Omental fat pad (tissue), 4 donors: ENCODE measurements at places on chromosomes 7 and 10.

DNA sequence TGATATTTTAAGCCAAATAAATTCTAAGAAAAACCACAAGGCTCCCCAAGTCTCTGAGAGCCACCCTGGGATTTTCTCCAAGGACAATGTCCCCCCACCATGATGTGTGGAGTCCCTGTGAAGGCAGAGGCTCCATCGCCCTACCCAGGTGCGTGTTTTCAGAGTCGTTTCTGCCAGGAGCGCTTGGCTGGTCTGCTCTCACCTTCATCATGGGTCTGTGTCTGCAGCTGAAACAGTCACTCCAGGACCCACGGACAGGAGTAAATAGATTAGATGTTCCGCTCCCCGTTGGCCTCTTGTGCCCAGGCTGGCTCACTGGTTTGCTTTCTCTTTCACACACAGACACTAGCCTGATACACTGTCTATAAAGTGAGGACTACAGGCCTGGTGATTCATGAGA lies 217.5 kb downstream of the SFMBT2 start:
- no peak for DNase-seq

GRCh38 chr7:39044489-39044888 lies 66.8 kb downstream of the POU6F2 start:
- DNase-seq, result no peak

DNA sequence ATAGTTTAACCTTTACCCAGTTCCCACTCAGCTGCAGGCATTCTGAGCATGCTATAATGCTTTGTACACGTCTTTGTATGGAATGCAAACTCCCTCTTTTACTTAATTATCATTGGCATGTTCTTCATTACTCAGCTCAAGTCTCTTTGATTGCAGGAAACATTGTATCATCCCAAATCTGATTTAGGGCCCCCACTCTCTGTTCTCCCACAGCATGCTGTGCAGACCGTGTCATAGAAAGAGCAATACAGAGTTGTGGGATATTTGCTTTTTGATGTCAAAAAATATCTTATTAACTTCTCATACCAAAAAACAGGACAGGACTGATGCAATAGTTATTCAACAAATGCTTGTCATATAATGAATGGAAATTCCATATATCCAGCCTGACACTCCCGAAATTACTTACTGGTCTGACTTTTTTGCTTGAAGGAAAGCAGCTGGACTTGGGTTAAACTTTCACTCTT lies 1081.5 kb upstream of the C7orf33 start:
- no peak for DNase-seq

DNA sequence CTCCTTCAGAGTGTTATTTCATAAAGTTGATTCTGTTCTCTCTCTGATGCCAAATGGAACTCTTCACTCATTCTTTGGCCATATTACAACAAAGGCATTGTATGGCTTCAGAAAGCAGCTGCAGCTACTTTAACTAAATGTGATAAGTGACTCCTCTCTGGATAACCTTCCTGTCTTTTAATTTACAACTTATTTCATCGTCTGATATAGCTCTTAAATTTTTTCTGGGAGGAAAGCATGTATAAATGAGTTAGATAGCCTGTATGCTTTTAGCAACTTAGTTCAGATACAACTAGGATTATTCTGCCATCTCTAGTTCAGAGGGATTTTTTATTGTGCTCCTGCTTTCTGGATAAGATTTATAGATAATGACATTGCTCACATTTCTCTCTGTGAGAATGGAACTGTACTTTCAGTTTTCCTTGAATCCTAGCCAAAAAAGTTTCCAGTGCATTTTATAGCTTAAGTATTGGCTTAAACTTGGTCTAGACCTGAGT lies 57.5 kb downstream of the KLHDC10 start:
- no peak for DNase-seq

DNA sequence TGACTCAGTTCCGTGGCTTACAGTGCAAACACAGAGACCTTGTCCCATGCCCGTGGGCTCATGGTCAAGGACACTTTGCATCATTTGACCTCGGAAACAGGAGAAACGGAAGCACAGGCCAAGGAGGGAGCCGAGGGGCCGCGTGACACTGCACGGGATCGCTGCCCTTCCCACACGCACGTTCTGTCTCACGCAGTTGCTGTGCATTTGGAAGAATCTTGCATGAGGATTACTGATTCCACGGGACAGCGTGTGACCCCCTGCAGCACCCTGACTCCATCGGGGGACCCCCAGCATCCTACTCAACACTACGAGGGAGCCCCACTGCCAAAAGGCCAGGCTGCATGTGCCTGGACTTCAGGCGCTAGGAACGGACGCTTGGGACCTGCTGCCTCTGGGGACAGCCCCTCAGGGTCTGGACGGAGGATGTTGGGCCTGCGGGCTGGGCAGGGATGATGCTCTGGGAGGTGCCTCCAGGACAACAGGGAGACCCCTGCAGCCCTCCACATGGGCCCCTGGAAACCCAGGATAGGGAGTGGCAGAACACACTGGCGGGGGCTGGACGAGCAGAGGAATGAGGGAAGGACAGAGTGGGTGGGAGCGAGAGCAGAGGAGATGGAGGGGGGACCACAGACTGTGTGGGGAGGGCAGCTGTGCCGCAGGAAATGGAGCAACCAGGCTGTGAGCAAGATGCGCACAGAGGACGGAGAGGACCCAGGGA lies 222.2 kb downstream of the DNAJB6 start:
- DNase-seq, result no peak

GRCh38 chr7:112334366-112334765 lies 115.9 kb upstream of the IFRD1 start:
- no peak for DNase-seq

DNA sequence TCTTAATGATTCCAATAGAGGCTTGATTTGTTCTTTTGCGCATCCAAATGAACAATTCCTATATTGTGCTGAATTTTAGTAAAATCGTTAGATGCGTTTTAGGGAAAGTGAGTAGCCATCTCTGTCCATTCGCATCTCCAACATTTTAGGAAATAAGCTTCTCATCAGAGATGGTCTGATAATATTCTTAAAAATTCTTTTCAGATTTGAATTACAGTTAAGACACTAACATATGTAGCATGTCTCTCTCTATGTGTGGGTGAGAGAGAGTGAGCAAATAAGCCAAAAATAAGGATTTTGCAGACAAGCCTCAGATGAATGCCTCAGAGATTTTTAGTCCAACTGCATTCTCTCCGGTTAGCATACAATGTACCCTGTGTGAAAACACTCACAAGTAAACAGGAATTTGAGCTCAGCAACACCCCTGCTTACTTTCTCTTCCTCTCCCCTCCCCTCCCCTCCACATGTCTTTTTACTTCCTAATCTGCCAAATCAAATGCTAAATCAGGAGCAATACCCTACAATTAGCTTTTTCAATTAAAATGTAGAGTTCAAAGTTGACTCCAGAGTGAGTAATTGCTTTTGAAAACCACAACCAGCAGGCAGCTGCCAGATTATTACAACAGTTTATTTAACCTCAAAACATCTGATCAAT lies 354.4 kb downstream of the CRPPA start:
- DNase-seq, result no peak

DNA sequence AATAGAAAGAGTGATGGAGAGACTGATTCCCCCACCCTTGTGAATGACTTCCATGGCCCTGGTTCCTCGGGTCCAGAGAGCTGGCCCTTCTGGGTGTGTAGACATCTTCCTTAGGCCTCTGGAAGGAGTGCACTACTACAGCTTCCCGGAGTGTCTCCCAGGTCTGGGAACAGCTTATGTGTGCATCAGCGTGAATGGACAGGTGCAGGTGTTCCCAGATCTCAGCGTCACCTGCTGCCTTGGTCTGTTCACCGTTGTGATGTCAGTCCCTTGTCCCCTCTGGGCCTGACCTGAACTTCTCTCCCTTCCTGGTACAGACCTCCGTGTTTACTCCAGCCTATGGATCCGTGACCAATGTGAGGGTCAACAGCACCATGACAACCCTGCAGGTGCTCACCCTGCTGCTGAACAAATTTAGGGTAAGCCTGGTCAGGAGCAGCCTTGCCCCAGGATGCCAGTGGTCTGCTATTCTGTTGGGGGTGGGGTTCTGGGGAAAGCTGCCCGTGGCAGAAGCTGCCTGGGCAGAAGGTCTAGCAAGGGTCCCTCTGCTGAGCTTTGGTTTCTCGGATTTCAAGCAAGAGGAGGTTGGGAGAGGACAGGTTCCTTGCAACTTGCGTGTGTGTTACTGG lies 10.5 kb upstream of the DEPP1 start:
- DNase-seq, result peak; percentile 6

GRCh38 chr10:110865186-110865808 lies 6.4 kb upstream of the PDCD4 start:
- no peak for DNase-seq

DNA sequence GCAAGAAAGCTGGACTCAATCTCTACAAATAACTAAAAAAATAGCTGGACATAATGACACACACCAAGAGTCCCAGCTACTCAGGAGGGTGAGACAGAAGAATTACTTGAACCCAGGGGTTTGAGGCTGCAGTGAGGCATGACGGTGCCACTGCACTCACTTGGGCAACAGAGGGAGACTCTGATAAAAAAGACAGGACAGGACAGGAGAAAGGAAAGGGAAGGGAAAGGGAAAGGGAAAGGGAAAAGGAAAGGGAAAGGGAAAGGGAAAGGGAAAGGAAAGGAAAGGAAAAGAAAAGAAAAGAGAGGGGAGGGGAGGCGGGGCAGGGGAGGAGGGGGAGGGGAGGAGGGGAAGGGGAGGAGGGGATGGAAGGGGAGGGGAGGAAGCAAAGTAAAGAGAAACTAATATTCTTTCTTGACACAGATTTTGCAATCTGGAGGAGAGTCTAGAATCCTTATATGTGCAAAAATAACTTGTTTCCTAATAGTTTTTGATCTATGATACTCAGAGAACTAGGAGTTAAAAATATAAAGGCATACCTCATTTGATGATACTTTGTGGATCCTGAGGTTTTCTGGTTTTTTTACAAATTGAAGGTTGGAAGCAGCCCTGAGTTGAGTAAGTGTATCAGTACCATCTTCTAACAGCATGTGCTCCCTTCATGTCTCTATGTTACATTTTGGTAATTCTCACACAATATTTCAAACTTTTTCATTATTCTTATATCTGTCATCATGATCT lies 8.0 kb downstream of the SAR1A start:
- no peak for DNase-seq
